ENCODE measurements at places on chromosomes 2 and 18.

- no peak for DNase-seq
Observed at GRCh38 chr2:223782629-223783028, 54.8 kb downstream of the AP1S3 start.

GRCh38 chr18:72114801-72115594 is 429.1 kb downstream of the CBLN2 start:
- DNase-seq, result no peak

DNA sequence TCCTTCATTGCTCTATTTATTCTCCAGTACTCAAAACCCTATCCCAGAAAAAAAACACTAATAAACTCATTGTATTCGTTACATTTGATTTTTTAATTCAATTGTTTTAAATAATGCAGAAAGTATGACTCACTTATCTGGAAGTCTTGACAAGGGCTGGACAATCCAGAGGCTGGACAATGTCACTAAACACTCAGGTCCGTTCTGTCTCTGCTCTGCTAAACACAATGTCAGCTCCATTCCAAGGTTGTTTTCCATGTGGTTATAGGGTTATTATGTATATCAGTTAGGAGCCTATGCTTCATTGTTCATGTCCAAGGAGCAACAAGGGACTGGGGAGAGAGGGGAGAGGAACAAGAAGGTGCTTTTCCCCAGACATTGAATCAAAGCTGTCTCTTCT is 125.5 kb downstream of the IRS1 start:
- no peak for DNase-seq

GRCh38 chr18:1751249-1751648 is 820.1 kb downstream of the METTL4 start:
- DNase-seq, result no peak

DNA sequence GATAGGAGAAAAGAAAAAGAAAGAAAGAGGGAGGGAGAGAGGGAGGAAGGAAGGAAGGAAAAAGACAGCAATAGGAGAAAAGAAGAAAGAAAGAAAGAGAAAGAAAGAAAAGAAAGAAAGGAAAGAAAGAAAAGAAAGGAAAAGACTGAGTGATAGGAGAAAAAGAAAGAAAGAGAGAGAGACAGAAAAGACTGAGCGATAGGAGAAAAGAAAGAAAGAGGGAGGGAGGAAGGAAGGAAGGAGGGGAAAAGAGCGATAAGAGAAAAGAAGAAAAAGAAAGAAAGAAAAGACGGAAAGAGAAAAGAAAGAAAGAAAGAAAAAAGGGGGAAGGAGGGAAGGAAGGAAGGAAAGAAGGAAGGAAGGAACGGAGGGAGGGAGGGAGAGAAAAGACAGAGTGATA is 216.7 kb downstream of the DOK6 start:
- DNase-seq, result no peak

DNA sequence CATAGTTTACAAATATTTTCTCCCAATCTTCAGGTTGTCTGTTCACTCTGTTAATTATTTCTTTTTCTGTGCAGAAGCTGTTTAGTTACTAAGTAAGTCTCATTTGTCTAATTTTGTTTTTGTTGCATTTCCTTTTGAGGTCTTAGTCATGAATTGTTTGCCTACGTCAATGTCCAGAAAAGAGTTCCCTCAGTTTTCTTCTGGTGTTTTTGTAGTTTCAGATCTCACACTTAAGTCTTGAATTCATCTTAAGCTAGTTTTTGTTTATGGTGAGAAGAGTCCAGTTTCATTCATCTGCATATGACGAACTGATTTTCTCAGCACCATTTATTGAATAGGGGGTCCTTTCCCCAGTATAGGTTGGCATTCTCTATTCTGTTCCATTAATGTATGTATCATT is 1252.2 kb upstream of the TMEFF2 start:
- no peak for DNase-seq

DNA sequence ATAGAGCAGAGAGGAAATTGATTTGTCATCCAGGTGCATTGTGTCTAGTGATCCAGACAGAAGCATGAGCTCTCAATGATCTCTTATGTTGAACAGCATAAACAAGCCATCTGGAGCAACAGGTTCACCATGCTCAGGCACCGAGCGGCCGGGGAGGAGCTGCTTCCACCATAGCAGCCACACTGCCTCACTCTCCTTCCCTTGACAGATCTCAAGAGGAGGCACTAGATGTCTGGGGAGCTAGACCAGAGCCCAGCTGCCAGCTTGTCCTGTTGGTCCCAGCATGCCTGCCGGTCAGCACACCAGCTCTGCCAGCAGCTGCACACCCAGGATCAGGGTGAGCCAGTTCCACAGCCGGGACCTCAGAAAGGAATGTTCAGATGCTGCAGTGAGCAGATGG is 17.5 kb upstream of the LONRF2 start:
- DNase-seq, result no peak

DNA sequence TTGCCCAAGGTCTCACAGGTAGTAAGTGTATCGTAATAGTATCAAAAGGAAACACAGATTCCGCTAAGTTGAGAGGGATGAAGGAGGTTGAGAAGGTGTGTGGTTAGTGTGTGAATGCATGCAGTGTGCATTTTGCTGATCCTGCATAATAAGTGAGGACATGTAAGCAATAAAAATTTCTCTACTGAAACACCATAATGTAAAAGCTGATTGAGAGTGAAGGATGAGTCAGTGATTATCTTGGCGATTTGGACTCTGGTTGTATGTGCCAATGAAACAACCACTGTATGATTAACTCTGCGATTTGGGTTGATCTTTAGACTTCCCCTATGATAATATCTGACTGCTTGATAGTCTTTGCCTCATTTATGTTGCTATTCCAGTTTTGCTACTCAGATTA is 16.7 kb upstream of the ADGRF3 start:
- DNase-seq, result no peak
